Omental fat pad (tissue), 4 donors: ENCODE measurements at places on chromosomes 3 and 15. TPM values are rescaled to one million over a fixed set of nuclear protein-coding genes. Genes with fewer than 3 reads are reported as not detected.

DNA sequence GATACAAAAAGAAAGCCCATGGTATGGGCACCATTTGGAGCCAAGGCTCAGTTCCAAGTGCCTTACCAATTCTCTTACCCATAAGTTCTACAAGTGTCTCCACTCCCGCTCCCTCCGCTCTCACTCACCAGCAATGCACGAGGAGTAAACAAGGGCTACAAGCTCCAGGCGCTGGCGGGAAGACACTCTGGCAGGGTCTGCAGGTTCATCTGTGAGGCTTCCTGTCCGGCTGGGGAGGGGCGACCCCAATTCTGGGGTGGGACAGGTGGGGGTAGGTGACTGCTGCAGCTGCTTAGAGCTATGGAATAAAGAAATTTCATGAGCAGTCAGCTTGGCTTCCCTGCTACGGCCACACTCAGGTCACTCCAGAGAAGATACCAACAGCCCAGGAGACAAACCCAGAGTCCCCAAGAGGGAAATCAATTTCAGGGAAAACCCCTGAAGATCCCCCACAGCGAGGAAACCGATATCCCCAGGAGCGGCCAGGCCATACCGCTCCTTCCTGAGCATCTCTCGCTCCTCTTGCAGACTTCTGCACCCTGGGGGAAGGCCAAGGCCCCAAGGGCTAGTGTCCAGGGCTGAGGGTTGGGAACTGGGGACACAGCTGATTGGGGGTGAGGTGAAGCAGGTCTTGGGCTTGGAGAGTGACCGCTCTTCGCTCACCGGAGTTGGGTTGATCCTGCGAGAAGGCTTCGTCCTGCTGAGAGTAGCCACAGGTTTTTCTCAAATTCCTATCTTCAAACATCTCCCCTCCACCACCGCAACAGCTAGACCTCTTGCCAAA is 1.4 kb downstream of the CDAN1 start:
- DNase-seq, result no peak

GRCh38 chr3:172580680-172581401 is 57.6 kb upstream of the TNFSF10 start:
- no peak for DNase-seq

DNA sequence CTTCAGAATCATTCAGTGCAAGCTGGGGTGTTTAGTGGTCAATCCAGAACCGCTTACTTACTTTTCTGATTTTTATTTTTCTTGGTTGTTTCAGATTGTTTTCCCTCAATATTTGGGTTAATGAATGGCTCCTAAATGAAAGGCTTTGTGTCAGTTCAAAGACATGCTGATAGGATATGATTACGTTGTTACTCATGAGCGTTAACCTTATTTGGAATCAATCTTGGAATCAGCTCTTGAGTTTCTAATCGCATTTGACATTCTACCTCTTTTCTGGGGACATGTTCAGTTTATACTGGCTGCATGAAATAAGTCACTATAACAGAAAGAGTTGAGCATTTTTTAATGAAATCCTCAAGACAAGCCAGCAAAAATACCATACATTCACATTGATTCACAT is 50.2 kb downstream of the ATP11B start:
- DNase-seq, result no peak

GRCh38 chr15:92817339-92817886 is 82.7 kb upstream of the CHD2 start:
- no peak for DNase-seq

- no peak for DNase-seq
Measured at GRCh38 chr3:105613120-105613519, 246.4 kb downstream of the ALCAM start.

- DNase-seq, result no peak
Measured at GRCh38 chr15:93987068-93987467, 244.3 kb upstream of the MCTP2 start.

- DNase-seq, result no peak
Measured at GRCh38 chr3:165748094-165748493, 89.1 kb downstream of the BCHE start.

DNA sequence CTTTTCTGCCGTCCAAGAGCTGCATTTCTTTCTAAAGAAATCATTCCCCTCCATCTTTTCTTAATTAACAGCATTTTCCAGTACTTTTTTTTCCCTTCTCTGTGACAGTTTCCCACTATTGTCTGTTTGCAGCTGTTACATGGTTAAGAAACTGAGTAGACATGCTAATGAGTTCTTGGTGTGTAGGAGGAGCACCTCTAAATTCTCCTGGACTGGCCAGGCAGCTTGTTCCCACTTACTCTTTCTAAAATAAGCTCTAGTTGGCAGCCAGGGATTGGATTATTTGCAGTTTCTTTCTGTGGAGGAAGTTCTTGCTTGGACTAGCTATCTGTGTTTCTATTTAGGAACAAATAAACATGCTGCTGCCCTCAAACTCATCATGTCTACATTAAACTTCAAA is 235.1 kb upstream of the GAP43 start:
- DNase-seq, result no peak

DNA sequence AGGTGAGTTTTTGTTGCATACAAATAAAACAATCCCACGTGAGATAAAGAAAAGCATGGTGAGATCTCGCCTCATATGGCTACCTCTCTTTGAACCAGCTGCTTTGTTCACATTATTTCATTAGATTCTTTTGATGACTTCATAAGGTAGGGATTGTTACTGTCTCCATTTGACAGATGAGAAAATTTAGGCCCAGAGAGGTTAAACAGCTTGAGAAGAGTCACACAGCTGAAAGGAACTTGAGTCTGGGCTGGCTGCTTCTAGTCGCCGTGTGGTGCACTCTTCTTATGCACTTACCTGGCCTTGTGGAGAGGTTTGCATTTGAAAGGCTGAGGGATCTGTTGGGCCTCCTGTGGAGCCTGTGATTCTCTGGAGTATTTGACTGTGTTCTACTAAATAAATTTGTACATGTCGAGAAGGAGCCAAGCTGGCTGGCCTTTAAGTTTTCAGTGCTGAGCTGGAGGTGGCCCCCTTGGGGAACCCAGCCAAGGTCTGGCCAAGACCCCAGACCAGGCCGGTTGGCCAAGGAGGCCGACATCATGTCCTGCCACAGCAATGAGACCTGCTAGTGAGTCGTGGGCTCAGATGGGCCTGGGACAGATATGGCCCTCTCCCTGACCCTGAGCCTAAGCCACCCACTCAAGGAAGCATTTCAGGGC is 125.1 kb downstream of the SMAD6 start:
- DNase-seq, result no peak

DNA sequence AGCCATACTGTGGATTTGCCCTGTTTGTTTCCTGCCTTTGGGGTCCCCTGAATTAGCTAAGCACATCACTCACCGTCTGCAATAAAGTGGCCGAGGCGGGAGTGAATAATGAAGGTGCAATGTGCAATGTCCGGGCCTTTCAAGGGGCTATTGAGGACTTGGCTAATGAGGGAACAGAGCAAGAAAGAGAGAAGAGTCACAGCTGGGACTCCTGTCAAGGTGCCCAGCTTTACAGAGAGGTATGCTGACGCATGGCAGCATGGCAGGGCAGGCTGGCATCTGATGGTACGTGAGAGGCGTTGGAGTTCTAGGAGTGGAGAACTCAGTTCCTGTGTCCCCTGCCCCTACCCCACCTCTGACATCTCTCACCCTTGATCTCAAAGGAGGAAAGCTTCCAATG is 13.8 kb upstream of the ATP2B2 start:
- DNase-seq, result no peak

GRCh38 chr3:124669470-124669869 is 60.8 kb upstream of the UMPS start:
- DNase-seq, result no peak

DNA sequence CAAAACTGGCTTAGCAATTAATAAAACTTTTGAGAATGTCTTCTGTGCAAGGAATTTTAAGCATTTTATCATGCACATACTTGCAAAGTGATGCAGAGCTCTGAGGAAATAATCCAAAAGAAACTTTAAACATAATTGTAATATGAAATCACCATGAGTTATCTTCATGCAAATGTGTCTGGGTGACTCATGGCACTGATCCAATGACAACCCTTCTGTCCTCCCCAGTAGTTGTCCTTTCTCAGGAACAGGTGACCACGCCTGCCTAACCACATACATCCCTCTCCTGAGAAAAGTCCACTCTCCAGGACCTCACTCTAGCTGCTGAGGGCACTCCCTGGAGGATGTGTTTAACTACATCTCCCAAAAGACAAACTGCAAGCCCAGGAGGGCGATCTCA is 530.6 kb upstream of the IL12A start:
- no peak for DNase-seq

- peak; percentile 33 for DNase-seq
Measured at GRCh38 chr15:80060356-80061006, 1.0 kb downstream of the ZFAND6 start.

GRCh38 chr3:33438284-33438668 is 1.9 kb downstream of the UBP1 start:
- no peak for DNase-seq

DNA sequence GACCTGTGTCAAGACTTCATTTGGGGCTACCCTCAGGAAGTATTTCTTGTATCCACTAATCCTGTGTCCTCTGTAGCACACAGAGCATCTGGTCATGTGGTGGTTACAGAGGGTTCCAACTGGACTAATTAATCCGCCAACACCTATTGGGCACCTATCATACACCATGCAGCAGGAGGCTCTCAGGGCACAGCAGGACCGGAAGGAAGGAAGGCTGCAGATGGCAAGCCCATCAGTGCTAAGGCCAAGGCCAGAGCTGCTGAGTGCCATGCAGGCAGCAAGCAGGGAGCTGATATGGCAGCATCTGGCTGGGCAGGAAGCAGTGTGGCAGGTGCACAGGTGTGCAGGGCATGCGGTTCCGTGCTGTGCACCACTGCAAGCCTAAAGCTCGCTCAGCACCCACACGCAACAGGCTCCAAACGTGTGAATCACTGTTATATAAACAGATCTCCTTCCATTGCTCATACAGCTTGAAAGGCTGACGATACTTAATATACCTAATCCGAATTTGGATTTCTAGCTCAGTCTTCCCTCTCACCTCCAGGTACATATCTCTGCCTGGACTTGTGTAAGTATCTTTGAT is 64.4 kb upstream of the SNRPA1 start:
- no peak for DNase-seq

DNA sequence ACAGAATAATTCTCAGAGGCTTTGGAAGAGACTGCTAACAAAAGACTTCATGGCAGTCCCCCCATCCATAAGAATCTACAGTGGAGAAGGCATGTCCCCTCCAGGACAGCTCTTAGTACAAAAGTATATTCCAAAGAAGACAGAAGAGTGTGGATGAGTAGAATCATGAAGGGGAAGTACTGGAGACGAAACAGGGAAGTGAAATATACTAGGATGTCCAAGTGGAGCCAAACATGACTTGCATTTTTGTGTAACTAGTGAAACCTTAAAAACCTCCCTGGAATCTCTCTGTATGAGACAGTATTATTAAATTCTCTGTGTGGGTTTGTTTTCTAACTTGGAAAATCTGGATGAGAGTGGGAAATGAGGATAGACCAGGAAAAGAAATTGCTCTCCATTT is 312.4 kb downstream of the RSL24D1 start:
- DNase-seq, result no peak

DNA sequence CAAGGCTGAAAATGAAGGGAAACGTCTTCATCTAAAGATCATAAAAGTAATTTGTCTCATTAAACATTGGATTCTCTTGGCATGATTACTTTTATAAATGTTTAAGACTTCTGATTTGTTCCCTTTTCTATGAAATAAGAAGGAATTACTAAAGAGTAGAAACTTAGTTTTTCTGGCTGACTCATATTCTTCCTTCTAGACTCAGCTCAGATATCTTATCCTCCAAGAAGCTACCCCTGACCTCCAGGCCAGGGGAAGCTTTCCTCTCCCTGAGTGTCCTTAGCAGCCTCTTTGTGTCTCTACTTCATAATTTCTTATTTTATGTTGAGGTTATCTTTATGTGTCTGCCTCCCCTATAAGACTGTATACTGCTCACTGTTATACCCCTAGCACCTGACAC is 291.9 kb upstream of the STT3B start:
- DNase-seq, result no peak

- no peak for DNase-seq
Measured at GRCh38 chr3:40437889-40438288, 19.2 kb upstream of the RPL14 start.

GRCh38 chr3:170759511-170760173 is 110.4 kb downstream of the RPL22L1 start:
- no peak for DNase-seq

DNA sequence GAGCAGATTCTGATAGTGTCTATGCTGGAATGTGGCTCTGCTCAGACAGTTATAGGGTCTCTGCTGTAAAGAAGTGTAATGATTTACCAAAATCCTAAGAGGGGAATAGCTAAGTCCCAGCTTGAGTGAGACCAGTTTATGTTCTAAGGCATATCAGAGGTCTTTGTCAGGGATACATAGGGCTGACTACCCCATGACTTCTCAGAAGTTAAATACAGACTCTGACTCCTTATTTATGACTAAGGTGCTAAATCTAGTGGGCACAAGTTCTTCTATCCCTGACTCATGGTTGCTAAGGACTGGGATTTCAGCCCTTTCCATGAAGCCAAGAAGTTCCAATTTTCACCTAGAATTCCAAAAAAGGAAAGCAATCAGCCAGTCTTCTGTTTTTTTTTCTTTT is 192.6 kb upstream of the POU1F1 start:
- no peak for DNase-seq

DNA sequence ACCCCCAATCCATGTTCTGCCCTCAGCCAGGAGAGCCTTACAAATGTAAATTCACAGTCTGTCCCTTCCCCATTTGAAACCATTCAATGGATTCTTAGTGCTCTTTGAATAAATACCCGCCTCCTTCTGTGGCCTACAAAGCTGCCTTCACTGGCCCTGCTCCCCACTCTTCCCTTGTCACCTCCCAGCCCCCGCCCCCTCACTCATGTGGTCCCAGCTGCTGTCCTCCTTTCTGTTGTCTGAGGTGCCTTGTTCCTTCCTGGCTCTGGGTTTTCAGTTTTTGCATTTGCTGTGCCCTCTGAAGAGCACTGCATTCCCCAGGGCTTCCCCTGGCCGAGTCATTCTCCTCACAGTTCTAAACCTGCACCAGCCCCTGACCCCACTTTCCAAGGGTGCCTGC is 3.2 kb downstream of the EFCAB12 start:
- DNase-seq, result no peak

- no peak for DNase-seq
Measured at GRCh38 chr3:18351823-18352744, 73.1 kb downstream of the SATB1 start.

FURIN gene
- total RNA-seq, result 69.5 TPM

SLC24A5 gene
- not detected for total RNA-seq

NEK10 gene
- 1.6 TPM for total RNA-seq

SRGAP3 gene
- 5.3 TPM for total RNA-seq

SLC6A1 gene
- total RNA-seq, result 0.50 TPM

CGNL1 gene
- total RNA-seq, result 13.7 TPM

KBTBD8 gene
- 3.1 TPM for total RNA-seq
